ENCODE measurements at places on chromosomes 11 and 22.

DNA sequence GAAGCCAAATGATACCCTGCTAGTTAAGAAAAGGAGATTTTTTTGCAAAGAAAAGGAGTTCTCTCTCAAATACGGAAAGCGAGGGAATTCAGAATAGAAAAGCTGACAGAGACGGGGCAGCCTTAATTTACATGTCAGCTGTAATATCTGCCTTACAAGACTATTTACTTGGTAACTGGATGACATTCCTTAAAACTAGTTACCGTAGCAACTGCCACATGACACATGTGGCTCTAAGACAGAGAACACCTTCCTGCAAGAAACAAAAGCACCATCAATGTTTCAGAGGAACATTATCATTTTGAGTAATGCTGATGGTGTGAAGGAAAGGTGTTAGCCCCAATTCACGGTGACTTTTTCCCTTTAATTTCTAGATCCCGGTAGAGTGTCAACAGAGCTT lies 222.1 kb downstream of the LRRC4C start:
- DNase-seq = no peak

DNA sequence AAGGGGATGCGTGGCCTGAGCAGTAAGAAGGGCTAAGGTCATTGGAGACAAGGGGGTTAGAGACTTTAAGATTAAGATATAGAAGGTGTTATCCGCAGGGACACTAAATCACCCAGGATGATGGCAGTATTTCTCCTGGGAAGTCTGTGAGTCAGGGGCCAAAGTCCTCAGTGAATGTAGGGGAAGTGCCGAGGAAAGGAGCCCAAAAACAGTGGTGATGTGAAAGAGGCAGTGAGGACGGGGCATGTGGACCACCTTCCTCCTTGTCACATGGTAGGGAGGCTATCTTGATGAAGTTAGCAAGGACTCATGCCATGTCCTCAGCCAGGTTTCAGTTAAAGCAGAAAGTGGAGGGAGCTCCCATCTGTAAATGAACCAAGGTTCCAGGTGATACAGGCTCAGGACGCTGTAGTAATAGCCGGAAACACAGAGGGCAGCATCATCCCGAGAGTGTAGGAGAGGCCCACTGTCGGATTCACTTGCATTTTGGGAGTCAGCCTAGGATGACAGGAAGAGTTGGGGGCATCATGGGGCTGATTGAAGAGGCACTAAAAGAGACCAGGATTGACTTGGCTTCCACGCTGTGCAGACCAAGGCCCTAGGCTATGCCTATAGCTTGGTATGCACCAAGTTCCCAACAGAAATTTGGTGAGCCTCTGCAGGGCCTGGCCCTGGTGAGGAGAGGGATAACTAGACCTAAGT lies 33.5 kb downstream of the WEE1 start:
- no peak for DNase-seq

DNA sequence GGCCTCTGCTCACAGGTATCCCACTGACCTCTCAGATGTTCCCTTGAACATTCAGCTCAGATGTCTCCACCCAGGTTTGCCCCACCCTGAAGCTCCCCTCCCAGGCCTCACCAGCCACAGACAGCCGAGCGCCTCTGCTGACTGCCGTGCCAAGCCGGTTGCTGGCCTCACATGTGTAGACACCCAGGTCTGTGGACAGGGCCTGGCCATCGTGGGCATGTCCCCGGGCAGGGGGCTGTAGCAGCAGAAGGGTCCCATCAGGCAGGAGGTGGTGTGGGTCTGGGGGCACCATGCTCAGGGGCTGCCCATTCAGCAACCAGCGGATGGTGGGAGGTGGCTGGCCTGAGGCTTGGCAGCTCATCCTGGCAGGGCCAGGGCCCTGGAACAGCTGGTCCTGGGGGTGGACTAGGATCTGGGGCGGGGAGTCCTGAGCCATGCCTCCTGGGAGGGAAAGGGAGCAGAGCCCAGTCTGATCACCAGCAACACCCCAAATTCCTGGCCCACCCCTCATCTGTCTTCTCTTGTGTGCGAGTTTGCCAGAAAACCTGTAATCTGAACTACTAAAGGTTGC lies 759 bp downstream of the ROBO4 start:
- DNase-seq = no peak

- DNase-seq = no peak
Measured at GRCh38 chr11:30453705-30454104, 130.8 kb downstream of the ARL14EP start.

DNA sequence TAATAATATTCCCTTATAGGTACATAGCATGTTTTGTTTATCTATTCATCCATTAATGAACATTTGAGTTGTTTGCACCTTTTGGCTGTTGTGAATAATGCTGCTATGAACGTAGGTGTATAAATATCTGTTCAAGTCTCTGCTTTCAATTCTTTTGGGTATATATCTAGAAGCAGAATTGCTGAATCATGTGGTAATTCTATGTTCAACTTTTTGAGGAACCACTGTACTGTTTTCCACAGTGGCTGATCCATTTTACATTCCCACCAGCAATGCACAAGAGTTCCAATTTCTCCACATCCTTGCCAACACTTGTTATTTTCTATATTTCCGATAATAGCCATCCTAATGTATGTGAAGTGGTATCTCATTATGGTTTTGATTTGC lies 51.2 kb upstream of the CWF19L2 start:
- no peak for DNase-seq

DNA sequence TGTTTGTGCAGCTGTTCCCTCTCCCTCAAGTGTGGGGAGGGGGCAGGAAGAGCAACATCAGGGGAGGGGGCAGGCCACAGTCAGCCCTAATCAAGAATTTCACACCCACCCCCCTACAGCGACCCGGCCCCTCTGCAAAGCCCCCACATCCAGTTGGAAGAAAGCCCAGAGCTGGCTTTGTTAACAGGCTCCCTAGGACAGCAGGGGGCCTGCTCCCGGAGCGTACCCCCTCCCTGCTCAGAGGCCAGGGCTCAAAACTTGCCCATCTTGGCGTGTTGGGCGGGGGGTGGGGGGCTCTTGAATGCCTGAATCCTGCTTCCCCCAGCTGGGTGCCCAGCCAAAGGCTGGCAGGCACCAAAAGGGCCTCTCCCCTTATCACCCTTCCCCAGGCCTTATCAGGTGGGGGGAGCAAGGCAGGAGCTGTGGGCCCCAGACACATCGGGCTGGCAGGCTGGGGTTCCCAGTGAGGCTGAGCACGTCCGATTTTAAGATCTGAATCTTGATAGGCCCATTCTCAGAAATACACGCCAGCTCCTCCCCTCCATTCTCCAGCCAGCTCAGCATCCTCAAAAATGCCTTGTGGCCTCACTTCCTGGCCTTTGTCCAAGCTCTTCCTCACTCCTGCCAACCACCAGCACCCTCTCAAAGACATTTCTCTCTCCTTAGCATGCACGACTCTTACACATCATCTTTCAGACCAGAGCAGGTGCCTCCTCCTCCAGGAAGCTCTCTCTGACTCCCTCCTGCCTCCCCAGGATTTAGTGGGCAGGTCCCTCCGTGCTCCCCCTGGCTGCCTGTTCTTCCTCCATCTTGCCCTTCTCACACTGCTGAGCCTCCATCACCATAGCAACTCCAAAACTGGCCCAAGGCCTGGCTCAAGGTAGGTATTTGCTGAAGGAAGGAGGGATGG lies 384.8 kb downstream of the MN1 start:
- no peak for DNase-seq

DNA sequence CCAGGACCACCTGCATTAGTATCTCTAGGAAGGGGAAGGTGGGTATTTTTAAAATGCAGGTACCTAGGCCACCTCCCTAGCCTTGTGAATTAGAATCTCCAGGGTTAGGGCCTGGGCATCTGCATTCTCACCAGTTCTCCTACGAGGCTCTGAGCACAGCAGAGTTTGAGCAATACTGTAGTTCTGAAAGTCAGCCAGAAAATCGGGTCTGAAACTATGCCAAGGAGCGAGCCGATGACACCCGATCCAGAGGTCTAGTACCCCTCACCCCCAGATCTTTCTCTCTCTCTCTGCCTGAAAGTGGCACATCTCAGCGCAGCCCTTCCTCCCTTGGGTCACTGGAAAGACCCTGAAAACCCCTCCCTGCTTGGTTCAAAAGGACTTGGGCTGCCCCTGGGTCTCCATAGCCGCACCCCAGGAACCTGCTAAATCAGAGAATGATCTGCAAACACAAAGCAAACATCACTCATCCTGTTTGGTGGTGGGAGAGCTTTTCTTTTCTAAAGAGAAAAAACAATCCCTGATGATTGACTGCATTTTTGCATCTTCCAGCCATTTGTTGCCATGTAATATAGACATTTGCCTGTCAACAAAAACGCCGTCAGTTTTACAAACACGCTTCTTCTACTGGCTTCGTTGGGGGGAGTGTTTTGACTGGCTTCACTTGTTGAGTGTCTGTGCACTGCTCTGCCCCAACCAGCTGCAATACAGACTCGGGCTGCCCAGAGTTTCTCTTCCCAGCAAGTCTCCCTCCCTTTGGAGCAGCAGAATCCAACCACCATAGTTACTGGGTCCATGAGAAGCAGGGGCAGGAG lies 229.9 kb downstream of the MN1 start:
- no peak for DNase-seq

DNA sequence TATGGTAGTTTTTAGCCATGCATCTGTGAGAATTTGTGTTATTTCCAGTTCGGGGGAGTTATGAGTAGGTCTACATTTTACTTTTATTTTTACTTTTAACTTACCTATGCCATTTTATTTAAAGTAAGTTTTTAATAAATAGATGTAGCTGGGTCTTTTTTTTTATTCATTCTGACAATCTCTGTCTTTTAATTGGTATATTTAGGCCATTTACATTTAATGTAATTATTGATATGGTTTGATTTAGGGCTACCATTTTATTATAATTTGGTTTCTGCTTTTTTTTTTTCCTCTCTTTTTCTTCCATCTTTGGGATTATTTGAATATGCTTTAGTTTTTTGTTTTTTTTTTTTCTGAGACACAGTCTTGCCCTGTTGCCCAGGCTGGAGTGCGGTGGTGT lies 1.9 kb downstream of the SWAP70 start:
- DNase-seq = no peak

GRCh38 chr11:64684357-64684756 lies 38.6 kb downstream of the NRXN2 start:
- DNase-seq = no peak

DNA sequence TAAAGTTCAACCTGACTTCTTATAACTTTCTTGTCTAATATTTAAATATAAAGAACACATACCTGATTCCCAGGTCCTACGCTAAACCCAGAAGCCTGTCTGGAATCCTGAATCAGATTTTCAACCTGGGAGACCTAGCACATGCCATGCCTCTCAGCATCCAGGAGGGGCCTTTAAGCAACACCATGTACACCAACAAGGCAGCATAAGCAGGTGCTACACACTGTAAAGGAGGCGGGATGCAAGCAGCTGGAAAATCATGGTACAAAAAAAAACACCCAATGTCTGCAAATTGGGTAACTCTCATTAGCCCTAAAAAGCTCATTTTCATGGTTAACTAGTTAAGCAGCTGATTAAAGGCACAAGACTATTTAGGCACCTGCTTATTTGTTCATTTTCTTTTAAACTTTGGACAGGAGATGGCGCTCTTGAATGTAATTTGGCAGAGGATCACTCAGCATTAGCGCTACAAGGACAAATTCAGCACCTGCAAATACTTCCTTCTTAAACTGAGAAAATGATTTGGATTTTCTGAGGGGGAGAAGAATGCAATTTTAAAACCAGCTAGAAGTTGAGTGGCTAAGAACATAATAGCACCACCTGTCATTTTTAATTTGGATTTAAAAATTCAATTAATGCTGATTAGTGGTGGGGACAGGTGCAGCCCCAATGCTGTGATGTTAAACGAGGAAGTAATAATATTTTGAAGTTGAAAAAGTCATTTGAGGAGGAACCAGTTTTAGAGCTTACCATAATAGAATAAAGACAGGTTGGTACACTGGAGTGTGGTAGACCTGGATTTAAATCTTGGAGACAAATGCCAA lies 104.0 kb downstream of the FAR1 start:
- no peak for DNase-seq

GRCh38 chr22:20203552-20204201 lies 52.8 kb upstream of the CCDC188 start:
- DNase-seq = no peak

All from activated CD4-positive, alpha-beta T cell treated with anti-CD3 and anti-CD28 coated beads, Interleukin-2, amount 50 U/mL, for 1 hour (primary cell).